Activated naive CD4-positive, alpha-beta T cell treated with anti-CD3 and anti-CD28 coated beads for 36 hours (primary cell): ENCODE measurements at places on chromosomes 3 and 15.

GRCh38 chr15:44530653-44531052, 6.3 kb upstream of the EIF3J start:
- no peak for DNase-seq

DNA sequence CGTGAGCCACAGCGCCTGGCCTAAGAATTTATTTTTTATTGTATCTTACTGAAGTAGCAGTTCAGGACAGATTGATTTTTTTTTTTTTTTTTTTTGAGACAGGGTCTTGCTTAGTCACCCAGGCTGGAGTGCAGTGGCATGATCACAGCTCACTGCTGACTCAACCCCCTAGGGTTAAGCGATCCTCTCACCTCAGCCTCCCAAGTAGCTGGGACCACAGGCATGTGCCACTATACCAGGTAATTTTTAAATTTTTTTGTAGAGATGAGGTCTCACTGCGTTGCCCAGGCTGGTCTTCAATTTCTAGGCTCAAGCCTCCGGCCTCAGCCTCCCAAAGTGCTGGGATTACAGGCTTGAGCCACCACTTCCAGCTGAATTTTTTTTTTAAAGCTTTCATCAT, 99.8 kb upstream of the HERC1 start:
- no peak for DNase-seq

- peak; percentile 59 for DNase-seq
Observed at GRCh38 chr3:170689893-170690660, 104.2 kb upstream of the SLC7A14 start.

DNA sequence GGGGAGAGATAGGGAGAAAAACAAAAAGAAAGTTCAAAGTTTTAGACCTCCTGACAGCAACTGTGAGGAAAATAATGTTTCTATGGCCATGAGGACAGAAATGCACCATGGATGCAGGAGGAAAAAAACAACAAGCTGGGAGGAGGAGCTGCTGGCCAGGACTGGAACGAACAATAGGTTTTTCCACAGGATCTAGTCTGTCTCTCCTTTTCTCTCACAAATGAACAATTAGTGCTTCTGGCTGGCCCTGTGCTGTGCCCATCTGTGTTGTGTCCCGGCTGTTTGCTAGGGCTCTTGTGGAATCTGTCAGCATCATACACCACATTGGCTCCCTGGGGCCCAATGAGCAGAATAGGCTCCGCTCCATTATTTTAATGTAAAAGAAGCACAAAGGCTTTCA, 15.2 kb downstream of the GK5 start:
- no peak for DNase-seq

GRCh38 chr15:49656734-49657133, 35.9 kb downstream of the DTWD1 start:
- DNase-seq, result no peak

- no peak for DNase-seq
Observed at GRCh38 chr15:88747111-88747510, 56.1 kb upstream of the ACAN start.

DNA sequence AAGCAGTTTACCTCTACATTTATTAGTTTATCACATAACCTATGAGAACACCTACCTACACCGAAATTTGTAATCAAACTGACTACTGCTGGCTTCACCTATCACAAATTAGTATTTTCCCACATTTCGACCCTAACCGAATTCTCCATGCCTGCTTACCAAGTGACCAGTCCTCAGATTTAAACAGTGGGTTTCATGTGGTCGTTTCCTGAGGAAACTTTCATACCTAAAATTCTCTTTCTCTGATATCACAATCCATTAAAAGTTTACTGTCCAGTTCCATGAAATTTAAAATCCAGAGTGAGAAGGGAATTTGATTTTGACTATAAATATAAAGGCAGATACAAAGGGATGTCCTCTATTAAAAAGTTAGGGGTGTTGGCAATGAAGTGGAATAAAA, 1.9 kb downstream of the PLOD2 start:
- no peak for DNase-seq

GRCh38 chr3:136255672-136256406, 5.7 kb downstream of the PCCB start:
- DNase-seq, result no peak

GRCh38 chr15:92101708-92102394, 248.3 kb downstream of the SLCO3A1 start:
- peak; percentile 31 for DNase-seq

DNA sequence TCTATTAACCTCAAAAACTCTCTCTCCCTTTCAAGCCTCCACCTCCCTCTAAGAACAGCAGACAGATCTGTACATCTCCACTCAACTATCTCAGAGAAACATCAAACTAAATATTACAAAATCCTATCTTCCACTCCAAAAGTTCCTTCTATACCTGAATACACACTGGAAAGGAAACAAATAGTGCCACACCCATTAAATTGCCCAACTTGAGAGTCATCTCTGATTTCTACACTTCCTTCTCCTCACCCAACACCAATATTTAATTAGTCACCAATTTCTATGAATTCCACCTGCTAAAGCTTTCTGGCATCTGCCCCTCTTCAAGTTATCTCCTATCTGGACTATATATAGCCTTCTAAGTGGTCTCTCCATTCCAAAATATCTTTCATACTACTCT, 65.8 kb downstream of the PEAK1 start:
- no peak for DNase-seq

- no peak for DNase-seq
Observed at GRCh38 chr3:99624496-99625236, 13.7 kb upstream of the COL8A1 start.

- no peak for DNase-seq
Observed at GRCh38 chr15:93341164-93341563, 252.2 kb upstream of the RGMA start.

GRCh38 chr3:56677286-56677685, 5.8 kb downstream of the TASOR start:
- no peak for DNase-seq

DNA sequence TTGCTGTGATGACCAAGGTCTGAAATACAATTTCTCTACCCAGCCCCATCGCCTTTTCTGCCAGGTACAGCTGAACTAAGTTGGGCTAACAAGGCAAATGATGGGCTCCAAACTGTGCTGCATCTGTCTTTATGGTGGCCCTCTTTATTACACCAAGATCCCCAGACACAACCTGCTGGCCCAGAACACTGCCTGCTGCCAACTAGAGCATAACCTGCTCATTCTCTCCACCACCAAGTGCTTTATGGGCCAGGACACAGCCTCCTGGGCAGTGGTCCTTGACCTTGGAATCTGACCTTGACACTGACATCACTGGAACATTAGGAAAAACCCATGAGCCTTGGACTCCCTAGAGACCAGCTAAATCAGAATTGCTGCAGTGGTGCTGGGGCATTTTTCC, 3.3 kb downstream of the LINS1 start:
- no peak for DNase-seq

DNA sequence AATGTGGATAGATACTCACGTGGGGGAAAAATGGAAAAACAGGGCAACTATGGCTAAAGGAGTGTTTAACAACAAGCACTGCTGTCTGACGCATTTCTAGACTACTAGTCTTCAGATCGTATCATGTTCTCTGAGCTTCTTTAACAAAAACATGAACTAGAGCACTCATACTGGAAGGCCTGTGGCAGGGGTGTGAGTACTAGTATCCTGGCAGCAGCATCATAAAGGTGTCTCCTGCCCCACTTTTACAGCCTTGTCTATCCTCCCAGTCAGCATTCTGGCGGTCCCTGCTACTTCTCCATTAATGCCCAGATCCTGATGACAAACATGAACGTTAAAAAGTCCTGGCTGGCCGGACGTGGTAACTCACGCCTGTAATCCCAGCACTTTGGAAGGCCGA, 4.0 kb downstream of the FMN1 start:
- DNase-seq, result peak; percentile 29

- no peak for DNase-seq
Observed at GRCh38 chr3:139427283-139428060, 38.0 kb upstream of the COPB2 start.

DNA sequence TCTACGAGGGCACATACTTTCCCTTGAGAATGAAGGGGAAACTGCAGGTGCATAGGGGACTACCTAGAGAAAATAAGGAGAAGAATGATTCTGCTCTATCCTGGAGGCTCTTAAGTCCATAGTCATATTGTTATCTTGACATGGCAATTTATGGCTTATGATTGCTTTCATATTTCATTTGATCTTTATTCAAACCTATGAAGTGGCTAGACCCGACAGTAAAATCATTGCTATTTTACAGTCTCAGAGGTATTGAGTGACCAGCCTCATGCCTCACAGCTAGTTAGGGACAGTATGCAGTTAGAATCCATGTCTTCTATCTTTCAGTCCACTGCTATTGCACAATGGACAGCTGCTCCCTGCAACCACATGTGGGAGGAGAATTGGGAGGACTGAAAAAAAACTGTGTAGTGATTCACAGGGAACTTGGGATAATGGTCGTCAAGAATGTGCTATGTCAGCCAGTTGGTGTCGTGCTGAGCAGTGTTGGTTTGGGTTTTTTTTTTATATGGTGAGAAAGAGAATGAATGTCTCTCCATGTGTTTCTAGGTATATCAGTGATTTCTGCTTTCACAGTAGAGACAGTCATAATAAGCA, 63.2 kb upstream of the SPPL2A start:
- DNase-seq, result no peak

DNA sequence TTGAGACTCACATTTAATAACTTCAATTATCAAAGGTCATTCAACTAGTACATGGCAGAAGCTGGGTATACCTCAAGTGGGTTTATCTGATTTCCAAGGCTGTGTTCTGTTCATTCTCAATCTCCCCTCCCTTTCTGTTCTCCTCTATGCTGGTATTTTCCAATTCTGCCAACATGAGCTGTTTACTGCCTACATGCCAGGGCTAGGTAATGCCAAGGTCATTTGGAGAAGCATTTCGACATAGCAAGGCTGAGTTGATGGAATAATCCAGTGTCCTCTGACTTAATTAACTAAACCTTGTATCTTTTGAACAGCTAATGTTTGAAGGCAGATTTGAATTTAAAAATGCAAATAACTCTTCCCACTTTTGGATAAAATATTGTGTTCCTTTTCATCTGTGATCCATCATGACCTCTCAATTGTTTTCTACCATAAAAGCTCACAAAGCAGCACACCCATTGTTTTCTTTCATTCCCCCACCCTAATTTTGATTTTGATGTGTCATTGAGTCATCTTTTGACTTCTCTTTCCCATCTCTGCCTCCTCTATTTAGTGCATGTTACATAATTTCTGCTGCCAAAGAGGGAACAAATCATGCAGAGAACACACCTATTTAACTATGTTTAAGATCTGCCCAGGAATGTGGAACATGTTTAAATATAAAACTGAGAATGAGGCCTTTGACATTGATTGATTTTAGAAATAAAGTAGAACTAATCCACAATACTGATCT, 308.8 kb upstream of the NR2E3 start:
- no peak for DNase-seq

- no peak for DNase-seq
Observed at GRCh38 chr3:132189601-132190000, 127.6 kb upstream of the ACP3 start.

DNA sequence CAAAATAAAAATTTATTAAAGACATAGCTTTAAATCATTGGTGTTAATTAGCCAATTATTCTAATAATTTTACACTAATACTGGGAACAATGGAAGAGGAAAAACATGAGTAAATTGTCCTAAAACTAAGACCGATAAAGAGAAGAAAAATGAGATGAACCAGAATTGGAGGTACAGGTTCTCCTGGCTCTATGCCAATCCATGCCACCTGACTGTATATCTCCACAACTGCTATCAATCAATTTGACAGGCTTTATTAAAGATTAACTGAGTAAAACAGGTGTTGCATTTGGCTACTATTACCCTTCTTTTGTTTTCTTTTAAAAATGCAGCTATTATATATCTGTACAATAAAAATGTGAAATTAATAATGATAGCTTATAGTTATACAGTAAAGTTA, 850.0 kb downstream of the CADM2 start:
- DNase-seq, result no peak

DNA sequence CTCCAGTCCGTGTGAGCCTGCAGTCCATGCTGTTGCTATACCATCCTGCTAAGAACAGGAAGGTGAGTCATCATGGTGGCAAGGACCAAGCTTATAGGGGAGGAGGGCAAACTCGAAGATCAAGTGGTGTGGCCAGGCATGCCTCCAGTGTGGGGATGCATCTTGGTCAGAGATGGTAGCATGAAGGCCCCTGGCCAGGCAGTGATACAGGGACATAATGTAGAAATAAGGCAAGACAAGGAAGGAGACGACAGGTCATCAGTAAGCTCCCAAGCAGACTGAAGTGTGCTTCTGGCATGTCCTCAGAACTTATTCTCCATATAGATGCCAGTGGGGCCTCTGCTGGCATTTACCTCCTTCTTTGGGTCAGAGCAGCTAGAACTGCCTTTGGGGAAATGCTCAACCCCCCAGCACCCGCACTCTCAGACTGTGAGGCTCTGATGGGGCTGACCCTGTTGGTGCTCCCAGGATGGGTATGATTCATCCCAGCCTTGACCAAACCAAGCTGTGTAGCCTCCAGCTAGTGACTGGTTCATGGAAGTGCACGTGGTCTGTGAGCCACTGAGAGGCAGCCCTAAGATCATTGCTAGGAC, 52.5 kb upstream of the ATP2B2 start:
- DNase-seq, result peak; percentile 15

DNA sequence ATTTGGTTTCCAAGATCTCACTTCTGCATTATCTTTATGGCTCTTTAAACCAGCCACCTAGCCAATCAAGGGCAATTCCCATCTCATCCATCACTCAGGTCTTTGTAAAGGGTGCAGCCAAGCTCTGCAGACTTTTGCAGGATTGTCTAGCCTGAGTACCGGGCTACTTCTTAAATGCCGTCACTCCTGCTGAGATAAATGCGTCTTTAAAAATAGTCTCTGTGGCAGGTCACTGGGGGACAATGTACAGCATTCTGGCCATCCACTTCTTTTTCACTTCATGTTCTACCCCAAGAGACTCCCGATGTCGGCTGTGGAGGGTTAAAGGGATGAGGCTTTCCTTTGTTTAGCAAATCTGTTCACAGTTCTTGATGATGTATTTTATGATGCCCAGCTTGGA, 194.7 kb downstream of the SV2B start:
- DNase-seq, result no peak

DNA sequence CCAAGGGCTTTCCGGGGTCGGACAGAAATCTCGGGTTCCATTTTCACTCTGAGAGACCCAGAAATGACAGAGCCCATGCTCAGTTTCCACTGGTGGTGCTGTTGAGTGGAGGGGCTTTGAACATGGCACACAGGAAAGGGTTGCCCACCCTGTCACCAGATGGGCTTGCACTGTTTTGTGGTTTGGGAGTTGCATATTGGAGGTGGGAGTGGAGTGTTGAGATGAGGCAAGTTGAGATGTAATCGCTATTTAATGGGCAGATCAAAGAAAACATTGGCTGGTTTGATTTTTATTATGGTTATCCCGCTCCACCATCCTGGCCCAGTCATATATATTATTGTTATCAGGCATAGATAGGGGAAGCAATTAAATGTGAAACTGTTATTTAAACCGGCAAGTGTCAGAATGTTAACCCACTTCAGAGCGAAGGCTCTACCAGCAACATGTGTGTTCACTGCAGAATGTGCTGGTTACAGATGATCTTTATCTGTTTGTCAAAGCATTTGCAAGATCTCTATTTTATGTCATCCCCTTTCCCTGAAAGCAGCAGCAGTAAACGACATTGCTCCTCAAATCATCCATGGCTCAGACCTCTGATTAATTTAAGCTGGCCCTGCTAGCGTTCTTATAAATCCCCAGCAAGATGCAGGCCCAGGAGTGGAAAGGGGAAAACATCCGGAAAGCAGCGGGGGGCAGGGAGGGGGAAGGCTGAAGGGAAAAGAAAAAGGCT, 58.3 kb upstream of the TSEN2 start:
- no peak for DNase-seq

- DNase-seq, result no peak
Observed at GRCh38 chr3:84008623-84009022, 950.2 kb upstream of the CADM2 start.
